ENCODE measurements at places on chromosomes 3 and 15.

GRCh38 chr3:177946497-177946896 is 589.7 kb upstream of the KCNMB2 start:
- DNase-seq: no peak

- DNase-seq: no peak
Measured at GRCh38 chr3:100500320-100500880, 8.0 kb downstream of the TMEM45A start.

GRCh38 chr15:32956006-32956405 is 238.2 kb downstream of the GREM1 start:
- no peak for DNase-seq

GRCh38 chr3:37107846-37108245 is 66.5 kb downstream of the LRRFIP2 start:
- DNase-seq: no peak

- DNase-seq: peak; percentile 70
Measured at GRCh38 chr15:89740137-89740536, 10.9 kb downstream of the MESP1 start.

DNA sequence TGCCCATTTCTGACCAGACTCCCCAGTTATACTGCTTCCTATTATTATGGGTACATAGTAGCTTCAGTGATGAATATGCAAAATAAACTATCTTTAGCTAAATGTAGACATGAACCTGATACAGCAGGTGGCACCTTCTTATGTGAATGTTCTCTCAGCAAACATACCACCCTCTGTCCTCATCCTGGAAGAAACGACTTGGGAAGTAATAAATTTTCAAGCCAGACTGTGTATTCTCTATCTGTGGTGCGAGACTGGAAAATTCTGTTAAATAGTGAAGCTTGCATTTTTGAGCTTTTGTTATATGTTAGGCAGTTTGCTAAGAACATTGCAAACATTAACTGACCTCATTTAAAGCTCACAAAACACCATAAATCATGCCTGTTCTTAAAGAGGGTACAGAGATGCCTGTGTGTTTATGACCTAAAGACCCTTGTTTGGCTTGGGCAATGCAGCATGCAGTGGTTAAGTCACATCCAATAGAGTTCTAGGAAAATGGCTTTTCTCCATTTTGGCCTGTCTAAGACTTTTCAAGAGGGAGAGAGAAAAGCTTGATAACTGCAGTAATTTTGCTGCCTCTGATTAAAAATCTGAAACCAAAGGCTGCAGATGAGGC is 287.1 kb downstream of the NEK10 start:
- no peak for DNase-seq

DNA sequence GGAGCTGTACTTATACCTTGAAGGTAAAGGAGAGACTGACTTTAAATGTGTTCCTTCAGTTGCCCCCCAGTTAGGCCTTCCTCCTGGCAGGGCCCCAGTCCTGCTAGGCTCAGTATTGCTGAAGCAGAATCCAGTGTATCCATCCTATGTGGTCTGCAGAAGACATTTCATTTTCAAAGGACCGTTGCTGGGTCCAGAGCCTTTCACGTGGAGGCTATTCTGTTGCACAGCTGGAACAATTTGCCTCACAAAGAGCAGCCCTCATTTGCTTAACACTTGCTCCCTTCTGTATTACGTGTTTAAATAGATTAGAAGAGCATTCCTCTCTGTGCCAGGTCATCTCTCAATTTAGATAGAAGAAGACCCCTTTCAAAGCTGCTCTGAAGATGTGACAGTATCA is 78.9 kb upstream of the CFAP20DC start:
- no peak for DNase-seq

DNA sequence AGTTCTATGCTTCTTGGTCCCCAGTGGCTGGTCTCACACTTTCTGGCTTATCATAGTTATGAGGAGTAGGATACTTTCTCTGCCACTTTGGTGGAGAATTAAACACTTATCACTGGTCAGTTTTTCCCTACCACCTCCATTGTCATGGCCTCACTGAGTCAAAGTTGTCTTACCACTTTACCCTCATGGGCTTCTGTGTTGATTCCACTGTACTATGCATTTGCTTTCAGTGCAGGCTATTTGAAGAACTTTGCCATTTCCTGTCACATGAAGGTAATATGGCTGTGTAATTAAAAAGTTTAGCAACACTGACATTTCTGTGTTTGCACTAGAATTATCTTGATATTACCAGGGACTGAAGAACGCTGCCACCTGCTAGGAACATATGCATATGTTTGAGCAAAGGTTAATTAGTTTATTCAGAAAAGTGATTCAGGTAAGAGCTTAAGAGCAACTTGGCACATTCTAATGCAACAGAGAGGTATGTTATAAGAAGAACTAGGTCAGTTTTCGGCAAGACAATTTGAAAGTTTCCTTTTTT is 377.3 kb downstream of the PDCD6IP start:
- DNase-seq: no peak

DNA sequence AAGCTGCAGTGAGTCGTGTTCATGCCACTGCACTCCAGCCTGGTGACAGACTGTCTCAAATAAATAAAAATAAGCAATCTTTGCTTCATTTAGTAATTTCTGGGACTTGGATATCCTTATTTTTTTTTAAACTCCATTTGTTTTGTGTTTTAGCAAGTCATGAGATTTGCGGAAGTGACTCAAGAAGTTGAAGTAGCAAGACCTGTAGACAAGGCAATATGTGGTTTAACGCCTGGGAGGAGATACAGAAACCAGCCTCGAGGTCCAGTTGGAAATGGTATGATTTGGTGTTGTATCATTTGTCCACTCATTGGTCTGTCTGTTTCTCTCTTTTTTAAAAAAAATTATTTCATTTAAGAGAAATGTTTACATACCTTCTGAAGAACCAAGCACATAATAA is 16.6 kb upstream of the RPLP1 start:
- DNase-seq: no peak

- no peak for DNase-seq
Measured at GRCh38 chr3:193560870-193561269, 6.2 kb upstream of the ATP13A4 start.

DNA sequence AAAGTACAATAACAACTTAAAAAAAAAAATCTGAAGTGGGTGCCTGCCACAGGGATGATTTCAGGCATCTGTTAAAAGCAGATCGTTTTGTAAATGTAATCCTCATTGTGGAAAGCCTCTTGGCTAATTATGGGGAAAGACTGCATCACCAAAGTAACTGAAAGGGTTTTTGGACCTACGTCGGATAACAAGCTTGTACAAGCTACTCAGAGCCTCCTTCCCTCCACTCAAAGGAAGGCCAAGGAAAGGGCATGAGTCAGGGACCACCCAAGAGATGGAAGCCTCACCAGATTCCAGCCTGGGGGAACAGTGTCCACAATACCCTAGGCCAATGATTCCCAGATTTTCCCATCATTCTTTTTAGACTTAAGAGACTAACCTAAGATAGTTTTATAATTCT is 84.3 kb downstream of the ATP1B3 start:
- no peak for DNase-seq

GRCh38 chr3:195571361-195571760 is 12.4 kb downstream of the APOD start:
- DNase-seq: no peak

DNA sequence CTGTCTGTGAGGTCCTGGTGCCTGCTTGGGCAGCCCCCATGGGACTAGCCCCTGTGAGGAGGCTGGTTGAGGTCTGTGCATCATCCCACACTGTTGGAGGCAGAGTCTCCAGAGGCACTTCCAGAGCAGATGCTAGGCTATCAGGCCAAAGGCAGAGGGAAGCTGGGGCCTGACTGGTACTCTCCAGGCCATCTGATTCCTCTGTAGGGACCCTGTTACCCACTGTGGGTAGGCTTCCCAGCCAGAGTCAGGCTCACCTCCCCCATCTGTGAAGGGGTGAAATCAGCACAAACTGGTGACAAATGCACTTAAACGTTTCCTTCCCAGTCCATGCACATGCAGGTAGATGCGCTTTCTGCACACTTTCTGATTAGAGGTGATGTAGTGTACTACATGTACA is 212.6 kb upstream of the TOPAZ1 start:
- DNase-seq: no peak
